ENCODE measurements at places on chromosomes 12 and 14. TPM values are rescaled to one million over a fixed set of nuclear protein-coding genes. Genes with fewer than 3 reads are reported as not detected.

DNA sequence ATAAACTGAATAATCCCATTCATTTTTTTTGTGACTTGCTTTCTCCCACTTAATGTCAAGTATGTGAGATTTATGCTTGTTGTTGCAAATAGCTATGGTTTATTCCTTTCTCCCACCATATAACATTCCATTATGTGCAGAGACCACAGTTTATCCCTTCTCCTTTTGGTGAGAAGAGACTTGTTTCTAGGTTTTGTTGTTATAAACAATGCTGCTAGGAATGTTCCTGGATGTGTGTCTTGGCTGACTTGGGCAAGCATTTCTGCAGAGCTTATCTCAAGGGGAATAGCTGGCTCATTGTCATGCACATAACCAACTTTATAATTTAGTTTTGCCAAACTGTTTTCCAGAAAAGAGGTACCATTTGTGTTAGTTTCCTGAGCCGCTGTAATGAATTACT lies 47.6 kb upstream of the PPP1CC start:
- DNase-seq: no peak

TPH2 gene
- total RNA-seq: not detected

MUCL1 gene
- not detected for total RNA-seq

DNA sequence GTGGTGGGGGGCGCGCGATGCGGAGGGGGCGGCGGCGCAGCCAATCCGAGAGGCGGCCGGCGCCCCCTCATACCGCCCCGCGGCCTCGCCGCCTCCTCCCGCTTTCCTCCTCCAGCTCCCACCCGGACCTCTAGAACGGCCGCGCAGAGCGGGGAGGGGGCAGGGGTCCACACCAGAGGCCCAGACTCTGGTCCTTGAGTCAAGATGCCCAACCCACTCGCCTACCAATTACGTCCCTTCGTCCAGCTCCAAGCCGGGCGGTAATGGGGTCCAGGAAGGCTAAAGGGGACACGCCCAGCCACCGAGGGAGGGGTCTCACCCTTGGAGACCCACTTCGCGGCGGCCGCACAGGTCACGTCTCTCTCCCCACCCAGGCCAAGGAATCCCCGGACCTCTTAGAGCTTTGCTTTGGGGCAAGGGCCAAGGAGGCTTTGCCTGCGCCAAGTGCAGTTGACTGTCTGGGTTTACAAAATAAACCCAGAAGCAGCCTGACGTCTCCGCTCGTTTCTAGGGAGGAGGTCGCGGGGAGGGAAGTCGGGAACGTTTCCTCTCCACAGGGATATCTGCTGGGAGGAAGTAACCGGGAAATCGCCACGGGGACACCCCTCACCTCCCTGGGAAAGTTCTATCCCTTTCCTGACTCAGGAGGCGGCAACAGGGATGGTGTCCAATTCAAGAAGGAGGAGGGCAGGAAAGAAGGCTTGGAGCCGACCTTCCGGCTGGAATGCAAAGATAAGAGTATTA lies 394 bp upstream of the AMIGO2 start:
- DNase-seq: peak; percentile 85

Measured in A172 (cell line).